ENCODE measurements at places on chromosomes 1 and 21. TPM values are rescaled to one million over a fixed set of nuclear protein-coding genes. Genes with fewer than 3 reads are reported as not detected.

Gene NRDC
- total RNA-seq, result 62.5 TPM

Gene LCE6A
- not detected for total RNA-seq

Gene NBPF4
- total RNA-seq, result 0.60 TPM

Gene SLC9C2
- not detected for total RNA-seq

Gene ADAM30
- not detected for total RNA-seq

Gene TMEM200B
- total RNA-seq, result 4.3 TPM

Gene HES4
- total RNA-seq, result 0.48 TPM

Gene NEK2
- 100 TPM for total RNA-seq

Gene EXTL1
- 4.1 TPM for total RNA-seq

Gene C1orf53
- total RNA-seq, result 2.6 TPM

Gene C1orf210
- total RNA-seq, result not detected

Gene EPHA2
- 53.4 TPM for total RNA-seq

Gene DENND2C
- 0.29 TPM for total RNA-seq

Gene GPR25
- total RNA-seq, result not detected

Gene CFHR5
- total RNA-seq, result not detected

Gene KCNK1
- 0.12 TPM for total RNA-seq

Gene FCRL4
- not detected for total RNA-seq

Gene CRP
- total RNA-seq, result not detected

Gene B3GALT5
- 0.39 TPM for total RNA-seq

Gene RGS1
- 62.4 TPM for total RNA-seq

Gene ROR1
- total RNA-seq, result 9.0 TPM

Gene REN
- 0.29 TPM for total RNA-seq

Gene TNNI3K
- not detected for total RNA-seq

Gene TMEM52
- total RNA-seq, result 0.39 TPM

Gene VPS45
- total RNA-seq, result 43.6 TPM

Gene MRPL24
- total RNA-seq, result 68.2 TPM

Gene SPRR2A
- not detected for total RNA-seq

Gene PGM1
- total RNA-seq, result 171 TPM
